ENCODE measurements at places on chromosomes 7 and 10. TPM values are rescaled to one million over a fixed set of nuclear protein-coding genes. Genes with fewer than 3 reads are reported as not detected.

The RHBDD2 gene
- 10.8 TPM for total RNA-seq

The EMX2 gene
- total RNA-seq = not detected

The ACTL6B gene
- not detected for total RNA-seq

The SLC26A5 gene
- total RNA-seq = not detected

The ARMH3 gene
- total RNA-seq = 14.5 TPM

The SPDYE16 gene
- 0.17 TPM for total RNA-seq

The LEP gene
- total RNA-seq = 2.8 TPM

The TUBAL3 gene
- not detected for total RNA-seq

The CYP3A5 gene
- total RNA-seq = 12.4 TPM

The FAM237B gene
- total RNA-seq = not detected

DNA sequence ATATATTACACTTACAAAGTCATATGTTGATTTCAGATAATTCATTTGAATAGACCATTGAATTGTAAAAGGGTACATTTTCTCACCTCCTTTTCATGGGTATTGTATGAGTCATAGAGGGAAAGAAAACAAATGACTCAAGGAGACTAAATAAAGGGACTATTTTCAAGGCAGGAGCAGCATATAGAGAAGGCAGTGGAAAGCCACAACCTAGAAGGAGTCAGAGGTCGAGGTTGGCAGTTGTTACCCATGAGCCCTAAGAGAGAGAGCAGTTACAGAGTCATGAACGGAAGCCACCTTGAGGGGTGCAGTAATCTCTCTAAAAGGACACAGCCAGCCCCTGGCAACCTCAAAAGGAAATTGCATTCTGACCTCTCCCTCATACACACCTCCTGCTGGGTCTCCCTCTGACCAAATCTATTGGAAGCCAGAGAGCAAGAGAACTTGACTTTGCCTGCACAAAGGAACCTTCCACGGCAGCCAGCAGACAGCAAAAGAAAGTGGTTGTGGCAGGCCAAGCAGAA is 137.9 kb downstream of the GRM8 start:
- H3K4me1 ChIP-seq = no peaks in the 10 kb centered on the region
- no peaks in the 10 kb centered on the region for H3K27me3 ChIP-seq

GRCh38 chr7:13724977-13725566 is 264.4 kb downstream of the ETV1 start:
- no peaks in the 10 kb centered on the region for H3K36me3 ChIP-seq
- no peak overlapping the region for H3K27ac ChIP-seq
- H3K4me3 ChIP-seq = no peak overlapping the region
- H3K27me3 ChIP-seq = no peaks in the 10 kb centered on the region
- H3K4me1 ChIP-seq = no peaks in the 10 kb centered on the region

- no peak overlapping the region for H3K4me3 ChIP-seq
- H3K27ac ChIP-seq = no peak overlapping the region
- no peaks in the 10 kb centered on the region for H3K36me3 ChIP-seq
- DNase-seq = no peak
- H3K4me1 ChIP-seq = peaks cover 6% of the 10 kb centered on the region
These were observed 120.1 kb downstream of the JAZF1 start for GRCh38 chr7:28060371-28060950.

DNA sequence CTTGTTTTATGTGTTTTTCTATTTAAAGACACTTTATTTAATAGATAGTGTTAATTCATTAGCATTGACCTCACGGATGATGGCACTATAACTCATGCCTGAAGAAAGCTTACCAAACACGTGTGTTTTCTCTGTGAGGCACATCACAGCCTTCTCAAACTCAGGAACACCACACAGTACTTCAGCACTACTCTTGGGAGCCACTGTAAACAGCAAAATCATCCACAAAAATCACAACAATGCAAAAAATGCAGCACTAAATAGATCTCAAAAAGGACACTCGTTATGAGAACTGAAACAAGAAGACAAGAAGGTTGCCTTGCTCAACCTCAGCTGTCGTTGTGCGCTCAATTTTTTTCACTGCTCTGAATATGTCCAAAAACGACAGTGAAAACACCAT is 12.0 kb upstream of the PARP12 start:
- no peak overlapping the region for H3K27ac ChIP-seq
- H3K36me3 ChIP-seq = no peaks in the 10 kb centered on the region
- H3K4me3 ChIP-seq = no peak overlapping the region
- H3K4me1 ChIP-seq = no peaks in the 10 kb centered on the region
- peak; percentile 54 for DNase-seq

- H3K27ac ChIP-seq = no peak overlapping the region
- DNase-seq = no peak
- H3K4me1 ChIP-seq = no peaks in the 10 kb centered on the region
- H3K27me3 ChIP-seq = peaks cover 5% of the 10 kb centered on the region
- H3K36me3 ChIP-seq = no peaks in the 10 kb centered on the region
These were observed 50.1 kb downstream of the PLEKHS1 start for GRCh38 chr10:113801569-113801968.

- H3K4me3 ChIP-seq = no peak overlapping the region
- H3K27ac ChIP-seq = no peak overlapping the region
- DNase-seq = peak; percentile 34
These were observed 495.9 kb downstream of the XPNPEP1 start for GRCh38 chr10:109427411-109427810.

DNA sequence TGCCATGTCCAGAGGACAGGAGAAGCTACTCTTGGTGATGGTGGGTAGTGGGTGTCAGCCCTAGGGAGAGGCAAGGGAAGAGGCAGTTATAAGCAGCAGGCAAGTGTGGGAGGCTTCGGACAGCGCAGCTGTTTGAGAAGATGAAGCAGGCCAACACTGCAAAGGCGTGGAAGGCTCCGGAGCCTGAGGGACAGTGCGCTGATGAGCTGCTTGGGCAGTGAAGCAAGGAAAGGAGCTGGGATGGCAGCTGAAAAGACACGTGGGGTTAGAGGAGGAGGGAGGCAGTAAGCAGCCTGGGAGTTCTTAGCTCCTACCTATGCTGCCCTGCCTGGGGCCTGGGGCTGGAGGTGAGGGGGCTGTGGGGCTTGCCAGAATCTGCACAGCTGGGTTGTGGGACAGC is 50.1 kb upstream of the CRTAC1 start:
- no peak overlapping the region for H3K4me3 ChIP-seq
- no peaks in the 10 kb centered on the region for H3K36me3 ChIP-seq
- no peaks in the 10 kb centered on the region for H3K27me3 ChIP-seq
- DNase-seq = no peak

GRCh38 chr7:74231232-74231590 is 21.4 kb downstream of the LAT2 start:
- H3K4me1 ChIP-seq = peaks cover 7% of the 10 kb centered on the region
- H3K36me3 ChIP-seq = peaks cover 6% of the 10 kb centered on the region
- no peak overlapping the region for H3K4me3 ChIP-seq
- H3K27ac ChIP-seq = no peak overlapping the region
- H3K27me3 ChIP-seq = no peaks in the 10 kb centered on the region
- DNase-seq = no peak

DNA sequence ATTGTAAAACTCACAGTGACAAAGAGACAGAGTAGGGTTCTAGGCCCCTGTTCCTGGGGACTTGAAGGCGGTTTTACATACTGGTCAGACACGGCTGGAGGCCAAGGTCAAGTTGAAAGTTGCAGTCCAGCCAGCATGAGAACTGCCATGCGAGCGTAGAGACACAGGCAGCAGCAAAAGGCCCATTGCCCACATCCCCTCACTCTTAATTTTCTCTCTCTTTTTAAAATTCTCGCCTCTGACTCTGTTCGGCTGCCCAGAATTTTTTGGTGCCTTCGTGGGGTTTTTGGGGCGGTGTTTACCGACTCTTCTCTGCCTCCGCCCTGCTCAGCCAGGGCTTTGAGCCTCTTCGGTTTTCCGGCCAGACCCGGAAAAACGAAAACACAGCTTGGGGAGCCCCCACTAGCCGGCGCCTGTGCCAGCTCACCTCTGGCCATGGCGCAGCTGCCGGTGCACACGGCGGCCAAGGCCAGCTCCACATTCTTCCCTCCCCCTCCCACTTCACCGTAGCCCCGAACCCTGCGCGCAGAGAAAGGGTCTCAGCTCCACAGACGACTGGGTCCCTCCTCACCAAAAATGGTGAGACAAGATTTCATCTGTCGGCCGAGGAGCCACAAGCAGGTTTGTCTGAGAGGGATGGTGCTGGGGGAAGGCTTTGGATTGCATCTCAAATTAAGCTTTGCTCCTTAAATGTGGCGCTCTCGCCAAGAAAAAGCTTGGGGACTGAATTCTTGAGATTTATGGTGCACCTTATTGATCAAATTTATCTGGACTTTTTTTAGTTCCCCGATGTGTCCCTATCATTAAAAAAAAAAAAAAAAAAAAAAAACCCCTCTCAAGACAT is 2.3 kb upstream of the HOXA13 start:
- DNase-seq = no peak
- H3K27ac ChIP-seq = no peak overlapping the region
- H3K4me3 ChIP-seq = no peak overlapping the region
- no peaks in the 10 kb centered on the region for H3K36me3 ChIP-seq

DNA sequence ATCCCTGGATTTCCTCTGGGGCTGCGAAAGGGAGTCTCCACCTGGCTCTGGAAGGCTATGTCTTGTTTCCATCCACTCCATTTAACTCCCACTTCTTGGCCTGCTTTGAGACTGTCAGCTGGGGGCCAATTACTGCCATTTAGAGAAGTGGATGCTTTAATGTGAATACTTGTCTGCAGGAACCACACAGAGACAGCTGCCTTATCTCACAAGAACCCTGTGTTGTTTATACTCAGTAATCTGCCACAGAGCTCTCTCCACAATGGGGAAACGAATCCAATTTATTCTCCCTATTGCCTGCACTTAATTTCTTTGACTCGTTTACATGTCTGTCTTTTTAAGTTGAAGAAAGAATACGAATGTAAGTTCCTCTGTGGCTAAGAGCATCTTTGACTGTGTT is 787.0 kb upstream of the C7orf33 start:
- no peaks in the 10 kb centered on the region for H3K27me3 ChIP-seq
- H3K4me3 ChIP-seq = no peak overlapping the region
- H3K36me3 ChIP-seq = no peaks in the 10 kb centered on the region
- H3K4me1 ChIP-seq = no peaks in the 10 kb centered on the region

GRCh38 chr10:104563548-104563947 is 77.5 kb upstream of the SORCS3 start:
- no peak overlapping the region for H3K27ac ChIP-seq
- H3K36me3 ChIP-seq = no peaks in the 10 kb centered on the region
- DNase-seq = no peak
- no peaks in the 10 kb centered on the region for H3K4me1 ChIP-seq
- no peak overlapping the region for H3K4me3 ChIP-seq

DNA sequence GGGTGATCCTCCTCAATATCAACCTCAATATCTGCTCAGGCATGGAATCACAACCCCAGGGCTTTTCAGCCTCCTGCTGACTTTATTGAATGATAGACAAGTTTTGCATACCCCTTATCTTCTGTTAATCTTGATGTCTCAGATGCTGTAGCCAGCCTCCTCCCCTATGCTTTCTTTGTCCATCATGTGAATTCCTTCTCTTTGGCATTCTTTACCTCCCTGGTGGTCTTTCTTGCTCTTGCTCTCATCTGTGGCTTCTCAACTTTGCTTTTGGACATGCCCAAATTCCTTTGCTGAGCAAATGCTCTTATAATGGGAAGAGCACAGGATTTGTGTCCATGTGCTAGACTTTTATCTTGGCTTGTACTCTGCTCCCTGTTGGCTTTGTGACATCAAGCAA is 73.4 kb upstream of the FAM13C start:
- H3K4me1 ChIP-seq = peaks cover 6% of the 10 kb centered on the region
- H3K27me3 ChIP-seq = no peaks in the 10 kb centered on the region
- DNase-seq = no peak
- no peaks in the 10 kb centered on the region for H3K36me3 ChIP-seq
- H3K27ac ChIP-seq = no peak overlapping the region

DNA sequence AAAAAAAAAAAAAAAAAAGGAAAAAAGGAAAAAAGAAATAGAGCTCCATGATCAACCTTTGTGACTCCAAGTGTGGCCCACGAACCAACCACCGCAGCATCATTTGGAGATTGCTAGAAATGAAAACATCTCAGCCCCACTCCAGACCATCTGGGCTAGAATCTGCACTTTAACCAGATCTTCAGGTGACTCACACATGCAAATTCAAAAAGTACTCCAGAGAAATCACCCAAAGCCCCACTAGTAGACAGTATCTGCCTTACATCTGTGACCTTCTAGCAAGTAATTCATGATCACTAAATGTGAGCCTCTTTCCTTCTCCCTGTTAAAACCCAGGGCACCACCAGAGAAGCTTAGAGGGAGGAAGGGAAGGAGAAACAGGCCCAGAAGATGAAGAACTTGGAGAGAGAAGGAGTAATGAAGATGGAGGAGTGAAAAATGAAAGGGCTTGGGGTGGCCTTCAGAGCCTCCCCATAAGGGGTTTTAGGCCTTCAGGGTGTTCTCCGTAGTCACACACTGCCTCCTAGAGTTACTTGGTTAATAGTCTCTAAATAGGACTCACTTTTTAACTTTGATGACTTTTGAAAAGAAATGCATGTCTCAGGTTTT is 94.0 kb downstream of the SLC37A3 start:
- H3K36me3 ChIP-seq = no peaks in the 10 kb centered on the region
- peak; percentile 27 for DNase-seq
- H3K4me1 ChIP-seq = no peaks in the 10 kb centered on the region
- H3K27ac ChIP-seq = no peak overlapping the region
- peaks cover 2% of the 10 kb centered on the region for H3K27me3 ChIP-seq
- H3K4me3 ChIP-seq = no peak overlapping the region
